GM06990 (cell line): ENCODE measurements at places on chromosomes 7 and 10.
A peak's percentile ranks its signal among the peaks of the same experiment; 100 is the strongest.

DNA sequence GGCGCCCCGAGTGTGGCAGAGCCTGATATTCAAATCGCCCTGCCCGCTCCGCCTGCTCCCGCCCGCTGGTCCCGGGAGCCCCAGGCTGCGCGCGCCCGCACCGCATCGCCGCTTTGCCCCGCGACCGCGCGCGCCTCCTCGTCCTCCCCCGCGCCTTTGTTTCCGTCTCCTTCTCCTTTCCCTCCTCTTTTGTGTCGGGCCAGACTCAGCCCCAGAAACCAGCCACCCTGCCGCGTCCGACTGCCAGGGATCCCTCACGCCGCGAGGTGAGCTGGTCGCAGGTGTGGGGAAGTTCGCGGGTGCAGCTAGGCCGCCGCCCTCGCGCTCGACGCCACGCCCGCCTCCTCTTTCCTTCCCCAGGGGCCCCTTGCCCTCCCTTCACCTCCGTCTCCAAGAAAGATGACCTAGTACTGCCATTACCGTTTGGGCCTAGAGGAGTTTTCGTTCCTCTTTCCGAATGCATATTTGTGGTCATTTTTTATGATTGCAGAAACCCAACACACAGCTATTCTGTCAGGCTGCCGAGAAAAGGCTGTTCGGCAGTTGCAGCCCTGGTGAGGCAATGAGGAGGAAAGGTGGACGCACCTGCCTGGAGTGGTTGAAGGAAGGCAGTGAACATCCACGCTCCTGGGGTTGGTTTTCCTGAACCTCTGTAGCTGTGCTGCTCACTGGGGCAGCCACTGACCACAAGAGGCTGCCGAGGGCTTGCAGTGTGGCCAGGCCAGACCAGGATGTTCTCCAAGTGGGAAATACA is 107.3 kb downstream of the SNX10 start:
- DNase-seq: peak; percentile 94

DNA sequence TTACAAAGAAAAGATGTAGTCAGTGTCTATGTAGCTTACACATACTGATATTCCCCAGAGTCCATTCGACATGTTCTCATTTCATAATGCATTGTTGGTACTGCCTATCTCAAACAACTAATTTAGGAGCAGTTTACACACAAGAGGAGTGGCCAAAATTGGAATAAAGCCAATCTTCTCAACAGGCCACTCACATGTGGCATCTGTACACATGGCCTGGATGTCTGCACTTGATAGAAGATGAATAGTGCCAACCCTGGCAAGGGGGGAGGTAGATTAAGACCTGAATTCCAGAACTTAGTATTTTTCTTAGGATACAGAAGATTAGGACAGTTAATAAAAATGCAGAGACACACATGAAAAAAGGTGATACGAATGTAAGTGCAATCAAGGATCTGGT is 125.3 kb upstream of the STARD3NL start:
- no peak for DNase-seq

GRCh38 chr10:94402843-94403379 is 570 bp downstream of the TBC1D12 start:
- DNase-seq: peak; percentile 73

- no peak for DNase-seq
Observed at GRCh38 chr10:73113551-73113950, 3.3 kb downstream of the NUDT13 start.

GRCh38 chr10:60666221-60666620 is 112.1 kb upstream of the CDK1 start:
- no peak for DNase-seq

DNA sequence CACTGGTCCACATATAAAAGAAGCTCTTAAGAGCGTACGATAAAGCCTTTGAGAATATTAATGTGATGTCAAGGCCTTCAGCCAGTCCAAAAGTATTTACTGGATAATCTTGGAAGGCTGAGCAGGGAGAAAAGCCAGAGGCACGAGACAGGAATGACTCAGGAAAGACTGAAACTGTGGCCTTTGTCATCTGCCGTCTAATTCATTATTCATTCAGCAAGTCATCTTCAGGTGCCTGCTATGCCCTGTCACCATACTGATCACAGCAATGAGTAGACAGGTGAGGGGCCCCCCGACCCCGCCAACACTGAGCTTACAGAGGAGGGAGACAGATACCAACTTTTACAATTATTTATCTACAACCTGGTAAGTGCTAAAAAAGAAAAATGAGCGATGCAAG is 78.9 kb downstream of the VOPP1 start:
- no peak for DNase-seq

DNA sequence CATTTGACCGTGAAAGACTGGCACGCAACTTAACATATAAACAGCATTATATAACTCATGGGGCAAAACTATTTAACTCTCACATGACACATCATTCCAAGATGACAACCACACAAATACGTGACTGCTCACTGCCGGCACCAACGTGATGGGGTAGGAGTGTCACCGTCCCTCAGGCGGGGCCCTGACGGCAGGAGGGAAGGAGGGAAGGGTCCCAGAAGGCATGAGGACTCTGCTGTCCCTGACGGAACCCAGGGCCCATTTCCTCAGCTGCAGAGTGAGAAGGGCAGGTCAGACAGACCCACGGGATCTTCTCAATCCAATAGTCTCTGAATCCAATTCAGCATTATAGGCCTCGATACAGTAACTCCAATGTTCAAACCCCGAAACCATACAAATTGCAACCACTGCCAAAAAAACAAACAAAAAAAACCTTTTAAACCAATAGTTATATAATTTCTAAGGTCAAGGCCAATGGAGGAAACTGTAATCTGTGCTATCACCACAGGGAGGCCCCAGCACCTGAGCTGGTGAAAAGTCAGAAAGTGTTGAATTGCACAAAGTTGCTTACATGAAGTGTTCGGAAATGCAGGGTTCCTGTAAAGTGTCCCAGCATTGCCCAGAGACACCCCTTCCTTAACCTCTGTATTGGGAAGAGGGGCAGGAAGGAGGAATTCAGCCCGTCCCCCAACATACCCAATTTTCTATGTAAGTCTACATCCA is 137.4 kb downstream of the TNS3 start:
- DNase-seq: no peak

GRCh38 chr10:34580214-34580613 is 234.9 kb downstream of the PARD3 start:
- DNase-seq: no peak

GRCh38 chr7:130926001-130926691 is 192.1 kb upstream of the KLF14 start:
- DNase-seq: no peak

- no peak for DNase-seq
Observed at GRCh38 chr10:93841961-93842360, 51.8 kb upstream of the SLC35G1 start.

- DNase-seq: no peak
Observed at GRCh38 chr10:25831080-25831479, 102.9 kb upstream of the MYO3A start.

DNA sequence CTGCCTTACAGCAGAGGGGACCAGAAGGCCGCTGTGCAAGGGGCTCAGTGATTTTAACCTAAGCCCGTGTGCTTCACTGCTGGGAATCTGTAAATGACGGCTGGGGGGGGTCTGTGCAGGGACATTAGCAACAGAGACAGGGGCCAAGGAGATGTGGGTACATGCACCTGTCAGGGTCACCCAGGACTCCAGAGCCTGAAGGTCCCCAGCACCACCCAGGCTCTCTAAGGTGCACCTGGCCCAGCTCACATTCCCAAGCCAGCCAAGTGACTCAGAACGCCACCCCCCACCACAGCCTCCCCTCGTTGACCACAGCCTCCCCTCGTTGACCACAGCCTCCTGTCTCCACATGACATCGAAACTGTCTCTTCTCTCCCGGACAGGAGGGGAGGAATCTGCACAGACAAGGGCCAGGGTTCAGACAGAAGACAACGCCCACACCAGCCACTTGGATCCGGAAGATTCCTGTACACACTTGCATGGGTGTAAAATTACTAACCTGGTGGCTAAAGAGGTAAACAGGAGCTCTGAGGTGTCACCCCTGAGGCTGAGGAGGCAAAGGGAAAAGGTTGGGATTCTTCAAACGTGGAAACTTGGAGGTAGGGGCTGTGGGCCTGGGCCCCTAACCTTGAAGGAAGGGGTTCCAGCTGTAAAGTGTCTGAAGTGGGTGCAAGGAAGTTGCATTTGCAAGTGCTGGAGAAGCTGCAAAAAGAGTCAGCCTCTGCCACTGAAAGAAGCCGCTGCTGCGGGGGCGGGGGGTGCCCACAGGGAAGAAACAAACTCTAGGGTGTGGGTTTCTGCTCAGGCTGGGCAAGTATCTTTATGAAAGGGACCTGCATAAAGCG is 27.0 kb downstream of the CALML3 start:
- peak; percentile 35 for DNase-seq

GRCh38 chr7:124810605-124811004 is 45.0 kb upstream of the GPR37 start:
- no peak for DNase-seq

- DNase-seq: no peak
Observed at GRCh38 chr10:85761906-85762445, 604.6 kb downstream of the GRID1 start.

GRCh38 chr7:125119559-125120115 is 190.0 kb upstream of the POT1 start:
- no peak for DNase-seq

DNA sequence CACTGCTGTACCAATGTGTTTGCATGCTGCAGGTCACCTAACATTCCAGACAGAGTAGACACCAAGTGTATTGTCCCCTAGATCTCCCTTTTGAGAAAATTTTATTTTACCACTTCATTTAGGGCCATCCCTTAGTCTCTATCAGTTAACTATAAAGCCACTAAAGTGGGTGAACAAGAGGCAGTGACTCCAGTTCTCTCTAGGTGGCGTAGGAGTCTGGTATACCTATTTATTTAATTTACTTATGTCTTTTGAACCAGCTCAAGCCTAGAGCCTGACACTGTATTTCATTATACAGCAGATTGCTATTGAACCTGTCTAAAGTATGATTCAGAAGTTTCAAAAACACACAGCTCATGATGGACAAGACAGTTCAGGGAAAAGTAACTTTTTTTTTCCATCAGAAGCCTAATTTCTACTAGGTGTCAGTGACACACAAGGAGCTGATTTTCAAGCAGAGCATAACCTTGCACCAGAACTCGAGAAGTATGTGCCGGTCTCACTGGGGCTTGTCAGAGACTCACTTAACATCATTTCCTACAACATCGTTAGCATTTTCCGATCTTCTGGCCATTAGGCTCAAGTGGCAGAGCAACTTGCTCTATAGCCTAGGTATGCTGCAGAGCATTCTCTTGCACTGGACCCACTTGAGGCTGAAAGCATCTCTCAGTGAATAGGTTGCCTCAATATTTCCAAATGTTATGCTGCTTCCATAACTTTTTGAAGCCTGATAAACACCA is 175.4 kb downstream of the CDC14C start:
- DNase-seq: no peak

GRCh38 chr10:88500656-88501055 is 82.5 kb downstream of the RNLS start:
- DNase-seq: no peak

GRCh38 chr7:5525271-5526099 is 101.9 kb upstream of the TNRC18 start:
- peak; percentile 60 for DNase-seq

- no peak for DNase-seq
Observed at GRCh38 chr7:86975914-86976313, 83.5 kb downstream of the ELAPOR2 start.

DNA sequence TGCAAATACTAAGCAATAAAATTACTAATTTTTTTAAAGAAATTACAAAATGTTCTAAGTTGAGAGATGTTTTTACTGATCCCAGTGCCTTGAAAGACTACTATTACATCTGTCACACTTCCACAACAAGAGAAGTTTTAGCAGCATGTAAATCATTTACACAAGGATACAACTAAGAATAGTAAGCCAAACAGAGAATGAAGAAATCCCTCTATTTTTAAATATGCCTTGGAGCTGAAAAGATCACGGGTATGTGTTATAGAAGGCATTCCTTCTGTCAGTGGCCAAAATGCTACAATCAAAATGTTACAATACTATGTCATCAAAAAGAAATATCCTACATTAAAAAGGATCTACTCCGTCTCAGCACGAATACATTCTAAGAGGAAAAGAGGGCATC is 52.6 kb downstream of the LARP4B start:
- DNase-seq: no peak

DNA sequence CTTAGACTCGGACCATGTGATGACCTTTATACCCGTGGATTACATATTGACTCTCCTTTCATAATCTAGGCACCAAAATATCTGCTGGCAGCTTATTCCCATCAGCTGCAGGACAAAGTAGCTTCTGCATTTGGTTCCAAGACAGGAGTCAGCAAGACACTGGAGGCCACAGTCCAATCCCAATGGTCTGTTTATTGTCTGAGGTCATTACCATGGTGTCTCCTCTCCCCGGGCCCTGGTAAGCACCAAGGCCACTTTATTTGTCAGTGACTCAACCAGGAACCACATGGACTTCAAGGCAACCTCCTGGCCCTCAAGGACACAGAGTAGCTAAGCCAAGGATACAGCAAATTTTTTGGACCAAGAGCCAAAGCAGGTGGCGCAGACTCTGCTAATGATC is 36.1 kb downstream of the KCNMA1 start:
- no peak for DNase-seq

DNA sequence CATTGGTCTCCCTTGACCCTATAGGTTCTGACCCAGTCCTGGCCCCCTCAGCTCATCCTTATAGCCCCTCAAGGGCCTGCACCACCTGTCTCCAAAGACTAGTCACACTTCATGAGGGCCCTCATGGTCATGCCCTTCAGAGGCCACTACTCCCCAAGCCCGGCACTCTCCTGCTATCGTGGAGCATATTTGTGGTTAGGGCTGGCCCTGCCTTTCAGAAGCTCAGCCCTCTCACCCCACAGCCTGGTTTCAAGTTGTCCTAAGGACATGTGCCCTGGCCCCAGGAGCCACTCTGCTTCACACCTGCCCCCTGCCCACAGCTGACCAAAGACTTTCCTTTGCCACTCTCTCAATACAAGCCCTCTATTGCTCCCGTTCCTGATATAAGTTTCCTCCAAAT is 60.3 kb upstream of the LBX1 start:
- DNase-seq: no peak

- peak; percentile 53 for DNase-seq
Observed at GRCh38 chr7:4683884-4684565, 1.9 kb downstream of the FOXK1 start.
